Stimulated activated CD4-positive, alpha-beta T cell treated with anti-CD3 and anti-CD28 coated beads, TNF-alpha, amount 100 ng/mL, for 48 hours (primary cell): ENCODE measurements at places on chromosomes 2 and 18.

DNA sequence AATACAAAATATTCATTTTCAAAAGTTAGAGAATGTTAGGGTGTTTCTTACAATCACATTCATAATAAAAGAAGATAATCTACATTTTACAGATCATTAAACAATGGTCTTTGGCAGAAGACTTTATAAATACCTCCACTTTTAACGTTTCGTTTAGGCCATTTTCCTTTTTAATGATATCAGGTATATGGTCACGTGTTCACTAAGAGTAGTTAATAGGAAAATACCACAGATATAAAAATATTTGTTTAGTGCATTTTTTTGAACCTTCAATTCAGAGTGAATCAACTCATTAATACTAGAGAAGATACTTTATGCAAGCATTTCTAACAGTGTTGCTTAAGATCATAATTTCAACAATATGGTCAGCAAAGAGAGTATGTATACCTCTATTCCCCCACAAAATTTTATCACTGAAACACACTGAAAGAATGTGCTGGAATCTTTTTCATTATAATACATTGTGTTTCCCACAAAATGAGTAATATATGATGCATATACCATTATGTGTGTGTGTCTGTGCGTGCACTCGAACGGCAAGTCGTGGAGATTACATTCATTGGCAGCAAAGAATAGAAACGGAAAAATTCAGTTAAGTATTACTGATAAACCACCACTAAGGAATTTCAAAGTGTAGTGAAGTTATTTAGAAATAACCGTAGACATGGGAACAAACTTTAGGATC is 319.9 kb upstream of the THUMPD2 start:
- DNase-seq: no peak

GRCh38 chr2:169026056-169026455 is 5.1 kb downstream of the ABCB11 start:
- DNase-seq: no peak

- DNase-seq: no peak
These were observed 149.9 kb downstream of the LOXHD1 start for GRCh38 chr18:46506974-46507586.

- DNase-seq: no peak
These were observed 96.0 kb downstream of the ACOXL start for GRCh38 chr2:110828330-110828729.

DNA sequence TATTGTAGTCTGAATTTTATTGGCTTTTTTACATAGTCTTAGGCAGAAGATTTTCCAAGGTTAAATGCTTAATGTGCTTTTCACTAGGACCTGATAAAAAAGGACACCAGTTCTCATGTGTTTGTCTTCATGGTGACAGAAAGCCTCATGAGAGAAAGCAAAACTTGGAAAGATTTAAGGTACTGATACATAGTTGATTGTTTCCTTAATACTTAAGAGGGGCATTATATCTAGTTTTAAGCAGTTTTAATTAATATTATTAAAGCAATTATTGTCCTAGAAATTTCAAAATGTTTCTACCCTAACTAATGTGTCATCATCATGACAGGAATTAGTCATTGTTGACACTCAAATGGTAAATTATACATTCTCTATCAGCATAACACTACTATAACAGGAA is 35.3 kb downstream of the DDX1 start:
- DNase-seq: no peak

- no peak for DNase-seq
These were observed 5.1 kb downstream of the GPR75 start for GRCh38 chr2:53854678-53855077.

- DNase-seq: no peak
These were observed 531.2 kb downstream of the NYAP2 start for GRCh38 chr2:225930687-225931086.

DNA sequence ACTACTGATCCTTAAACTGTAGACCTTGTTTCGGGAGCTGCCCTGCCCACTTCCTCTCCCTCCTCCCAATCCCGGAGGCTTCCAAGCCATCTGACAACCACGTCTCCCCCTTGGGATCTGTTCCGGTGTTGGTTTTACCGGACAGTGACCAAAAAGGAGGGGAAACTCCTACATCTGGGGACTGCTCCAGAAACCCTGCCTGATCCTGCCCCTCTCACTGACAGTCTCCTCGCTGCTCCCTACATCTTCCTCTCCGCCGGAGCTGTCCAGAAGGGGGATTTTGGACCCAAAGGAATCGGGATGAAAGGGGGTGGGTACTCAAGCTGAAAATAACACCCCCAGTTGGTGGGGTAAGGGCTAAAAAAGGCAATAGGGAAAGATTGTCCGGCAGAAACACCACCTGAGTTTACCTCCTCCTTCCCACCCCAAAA is 1.5 kb downstream of the INO80D start:
- no peak for DNase-seq

DNA sequence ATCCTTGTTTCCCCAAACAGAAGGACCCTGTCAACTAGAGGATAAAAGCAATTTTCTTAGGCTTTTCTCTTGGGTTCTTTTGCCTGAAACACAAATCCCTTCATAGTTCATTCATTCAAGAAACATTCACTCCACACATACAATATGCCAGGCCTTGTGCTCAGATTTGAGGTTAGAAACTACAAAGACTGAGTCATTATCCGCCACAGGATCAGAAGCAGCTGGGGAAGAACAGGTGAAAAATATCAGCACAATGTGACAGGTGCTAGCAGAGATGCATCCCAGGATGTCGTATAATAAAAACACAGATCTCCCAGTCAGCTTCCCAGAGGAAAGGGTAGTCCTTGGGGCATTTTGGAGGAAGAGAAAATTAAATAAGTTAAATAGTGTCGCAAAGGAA is 172.4 kb downstream of the LRATD1 start:
- DNase-seq: no peak

DNA sequence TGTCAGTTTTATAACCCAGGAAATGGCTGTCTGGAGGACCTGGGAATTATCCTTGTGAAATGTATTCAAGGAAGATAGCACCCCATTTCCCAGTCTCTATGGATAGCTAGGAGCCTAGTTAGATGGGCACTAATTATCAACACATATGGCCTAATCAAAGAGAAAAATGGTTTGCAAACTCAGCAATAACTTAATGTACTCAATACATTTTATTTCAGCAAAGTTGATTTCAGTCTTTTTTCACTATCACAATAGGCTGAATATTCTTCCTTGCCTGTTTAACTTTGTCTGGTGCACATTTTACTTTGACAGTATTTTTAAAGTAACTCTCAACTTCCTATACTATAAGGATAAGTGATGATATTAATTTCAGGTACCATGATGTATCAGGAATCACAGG is 756.3 kb downstream of the CCDC85A start:
- no peak for DNase-seq

DNA sequence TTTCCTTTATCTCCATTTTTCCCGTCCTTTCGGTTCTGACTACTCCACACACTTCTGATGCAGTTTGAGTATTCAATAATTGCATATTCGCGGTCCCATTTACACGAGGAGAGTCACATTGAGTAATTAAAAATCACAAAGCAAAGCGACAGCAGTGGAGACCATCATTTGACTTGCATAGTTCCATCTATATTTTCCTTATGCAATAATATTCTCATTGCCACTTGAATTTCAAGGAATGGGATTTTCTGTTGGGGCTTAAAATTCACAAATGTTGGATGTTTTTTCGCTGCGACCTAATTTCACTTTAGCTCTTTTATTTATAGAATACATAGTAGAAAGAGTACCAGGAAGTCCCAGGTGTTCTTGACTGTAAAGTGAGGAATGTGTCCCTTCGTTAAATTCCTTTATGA is 186.8 kb downstream of the ZEB2 start:
- DNase-seq: no peak

- DNase-seq: no peak
These were observed 3.3 kb upstream of the ORC2 start for GRCh38 chr2:200966770-200967169.

DNA sequence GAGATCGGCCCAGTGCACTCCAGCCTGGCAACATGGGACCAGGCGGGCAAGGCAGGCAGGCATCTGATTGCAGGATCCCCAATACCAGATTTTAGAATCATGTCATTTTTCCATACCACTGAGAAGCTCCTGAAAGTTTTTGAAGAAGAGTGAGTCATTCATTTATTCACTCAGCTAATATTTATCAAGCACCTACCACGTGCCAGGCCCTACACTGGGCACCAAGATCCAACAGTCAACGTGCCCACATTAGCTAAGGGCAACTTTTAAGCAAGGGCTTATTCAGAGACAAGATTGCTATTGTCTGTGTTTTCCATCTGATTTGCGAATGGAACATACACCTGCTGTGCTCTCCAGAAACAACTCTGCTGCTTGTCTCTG is 126.8 kb upstream of the LGALSL start:
- no peak for DNase-seq

DNA sequence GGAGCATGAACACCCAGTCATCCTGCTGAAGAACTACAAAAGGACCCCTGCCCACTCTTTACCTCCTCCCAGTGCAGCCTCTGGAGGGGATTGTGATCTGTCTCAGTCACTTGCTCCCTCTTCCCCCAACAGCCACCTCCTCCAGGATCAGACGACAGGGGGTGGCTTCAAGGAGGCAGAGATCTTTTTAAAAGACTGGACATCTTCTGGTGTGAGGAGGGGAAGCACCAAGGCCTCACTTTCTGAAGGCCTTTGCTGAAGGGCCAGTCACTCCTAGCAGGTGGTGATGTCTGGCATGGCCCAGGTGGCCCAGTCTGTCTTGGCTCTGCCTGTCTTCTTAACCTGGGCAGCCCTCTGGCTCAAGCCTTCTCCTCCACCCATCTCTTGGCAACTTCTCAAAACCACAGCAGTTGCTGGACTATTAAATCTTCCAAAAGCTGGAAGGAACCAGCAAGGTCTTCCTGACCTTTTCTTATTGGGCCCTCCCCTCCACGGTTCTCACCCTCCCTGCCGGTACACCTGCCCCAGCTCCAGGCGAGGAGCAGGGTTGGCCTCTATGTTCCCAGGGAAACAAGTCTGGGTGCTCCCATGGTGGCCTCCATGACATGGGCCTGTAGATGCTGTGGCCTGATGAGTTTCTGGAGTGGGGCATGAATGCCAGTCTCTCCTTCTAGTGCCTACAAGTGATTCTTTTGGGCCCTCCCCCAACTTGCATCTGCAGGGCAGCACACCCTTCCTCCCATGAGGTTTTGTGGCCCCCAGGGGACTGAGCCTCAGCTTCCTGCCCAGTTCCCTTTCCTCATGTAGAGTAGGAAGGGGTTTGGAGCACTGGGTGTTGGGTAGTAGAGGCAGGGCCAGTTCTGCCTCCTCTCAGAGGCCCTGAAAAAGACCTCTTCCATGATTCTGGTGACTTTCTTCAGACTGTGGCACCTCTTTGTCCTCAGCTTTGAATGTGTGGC is 5.0 kb upstream of the ATP6V1B1 start:
- DNase-seq: no peak

DNA sequence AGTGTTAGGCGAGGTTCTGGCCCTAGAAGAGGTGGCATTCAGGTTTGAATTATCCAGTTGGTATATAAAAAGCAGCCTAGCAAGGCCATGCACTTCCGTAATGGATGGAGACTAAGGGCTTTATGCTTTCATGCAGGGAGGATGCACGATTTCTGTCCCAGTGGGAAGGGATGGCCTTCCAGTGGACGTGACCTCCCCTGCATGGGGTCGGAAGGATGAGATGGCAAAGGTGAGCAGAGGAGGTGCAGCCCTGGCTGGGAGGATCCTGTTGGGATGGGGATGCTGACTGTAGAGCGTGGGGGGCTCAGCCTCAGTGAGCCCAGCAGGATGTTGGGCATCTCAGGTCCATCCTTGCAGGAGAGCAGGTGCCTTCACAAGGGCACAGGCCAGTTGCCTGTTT is 4.8 kb downstream of the ASB18 start:
- DNase-seq: no peak

- DNase-seq: no peak
These were observed 6.4 kb downstream of the FN1 start for GRCh38 chr2:215429424-215429823.

DNA sequence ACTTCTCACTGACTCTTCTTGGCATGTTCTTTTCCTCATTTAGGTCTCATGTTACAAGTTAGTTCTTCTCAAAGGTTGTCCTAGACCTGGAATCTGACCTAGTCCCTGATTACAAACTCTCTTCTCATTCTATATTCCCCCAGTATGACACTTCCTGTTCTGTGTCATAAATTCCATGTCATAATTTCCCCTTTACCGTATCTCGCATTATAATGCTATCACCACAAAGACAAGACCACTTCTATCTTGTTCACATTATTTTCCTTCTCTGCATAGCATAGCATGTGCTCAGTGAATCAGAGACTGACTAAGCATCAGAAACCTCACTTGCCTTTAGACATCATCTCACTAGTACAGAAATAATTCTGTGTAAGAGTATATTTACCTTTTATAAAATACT is 63.6 kb upstream of the CAVIN2 start:
- no peak for DNase-seq
